Activated T-helper 17 cell treated with anti-CD3 and anti-CD28 coated beads, Interleukin-2, amount 50 U/mL, for 72 hours (primary cell): ENCODE measurements at places on chromosomes 11 and 22. TPM values are rescaled to one million over a fixed set of nuclear protein-coding genes. Genes with fewer than 3 reads are reported as not detected.

- peak; percentile 86 for ATAC-seq
Observed at GRCh38 chr22:39090426-39091064, 6.5 kb upstream of the APOBEC3H start.

GRCh38 chr11:65563601-65564000 is 5.4 kb upstream of the LTBP3 start:
- no peak for ATAC-seq

- ATAC-seq: no peak
Observed at GRCh38 chr11:63908631-63909401, 8.1 kb downstream of the RCOR2 start.

DNA sequence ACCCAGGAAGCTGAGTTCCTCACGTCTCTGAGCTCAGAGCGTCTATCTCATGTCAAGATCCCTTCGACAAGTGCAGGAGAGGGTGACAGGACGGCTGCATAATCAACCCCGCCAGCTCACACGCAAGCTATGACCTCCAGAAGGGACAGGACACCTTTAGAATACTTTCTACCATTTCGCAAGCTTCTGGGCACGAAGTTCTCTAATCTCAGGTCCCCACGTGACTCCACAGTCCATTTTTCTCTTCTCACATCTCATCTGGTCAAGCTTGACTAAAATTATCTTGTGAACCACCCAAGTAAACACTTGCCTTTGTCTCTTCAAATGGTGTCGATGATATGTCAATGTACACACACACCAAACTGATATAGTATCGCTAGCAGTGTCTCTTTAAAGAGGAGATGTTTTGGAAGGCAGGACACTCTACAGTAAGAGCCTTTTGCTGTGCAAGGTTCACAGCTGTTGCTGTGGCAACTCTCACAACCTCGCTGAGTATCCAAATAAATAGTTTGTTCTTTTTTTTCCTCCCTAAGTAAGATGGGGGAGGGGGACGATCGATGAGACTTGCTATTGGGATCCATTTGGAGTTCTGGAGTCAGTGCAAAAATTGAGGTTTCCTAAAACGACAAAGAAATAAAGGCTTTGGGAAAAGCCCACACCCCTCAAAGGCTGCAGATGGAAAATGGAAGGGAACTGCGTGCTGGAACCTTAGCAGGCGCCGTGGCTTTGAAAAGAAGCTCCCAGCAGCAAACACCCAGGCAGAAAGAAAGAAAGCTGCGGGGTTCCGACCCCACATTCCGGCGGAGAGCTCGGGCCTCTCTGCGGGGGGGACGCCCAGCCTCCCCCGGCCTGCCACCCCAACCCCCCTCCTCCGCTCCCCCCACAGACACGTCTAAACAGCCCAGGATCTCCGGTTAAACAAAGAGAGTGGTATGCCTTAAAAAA is 215.4 kb upstream of the UBASH3B start:
- ATAC-seq: no peak

- no peak for ATAC-seq
Observed at GRCh38 chr22:32830473-32830872, 29.0 kb downstream of the TIMP3 start.

DNA sequence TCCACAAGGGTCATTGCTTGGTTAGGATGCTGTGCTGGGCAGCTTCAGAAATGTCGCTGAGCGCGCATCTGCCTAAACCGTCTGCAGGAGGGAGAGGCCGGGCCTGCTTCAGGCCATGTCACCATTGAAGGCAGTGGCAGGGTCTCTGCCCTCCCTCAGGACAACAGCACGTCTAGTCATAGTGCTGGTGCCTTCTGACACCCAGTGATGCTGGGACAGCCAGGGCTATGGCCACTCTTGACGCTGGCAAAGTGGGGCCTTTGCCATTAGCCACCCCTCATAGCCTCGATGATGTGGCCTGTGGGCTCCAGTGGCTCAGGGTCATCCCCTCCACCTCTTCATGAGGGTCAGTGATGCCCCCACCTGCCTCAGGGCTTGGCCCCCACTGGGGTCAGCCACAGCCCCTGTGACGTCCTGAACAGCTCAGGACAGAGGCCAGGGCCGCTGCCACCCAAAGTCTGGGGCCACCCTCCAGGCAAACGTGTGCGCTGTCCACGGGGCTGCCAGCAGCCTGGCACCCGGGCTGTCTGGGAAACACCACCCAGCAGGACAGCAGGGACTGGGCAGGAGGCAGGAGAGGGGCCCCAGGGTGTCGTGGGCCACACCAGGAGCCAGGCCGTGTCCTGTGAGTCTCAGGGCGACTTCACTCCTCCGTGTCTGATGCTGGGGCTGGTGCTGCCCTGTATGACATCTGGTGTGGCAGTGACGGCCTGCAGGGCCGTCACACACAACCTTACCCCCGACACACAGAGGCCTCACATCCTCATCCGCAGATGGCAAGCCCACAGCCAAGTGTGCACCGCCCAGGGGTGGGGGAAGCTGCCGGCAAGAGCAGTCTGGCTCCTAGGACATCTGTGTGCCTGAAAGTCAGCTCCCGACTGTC is 42.5 kb downstream of the CERK start:
- no peak for ATAC-seq

GRCh38 chr11:10878408-10879214 is 20.8 kb upstream of the ZBED5 start:
- peak; percentile 75 for ATAC-seq

DNA sequence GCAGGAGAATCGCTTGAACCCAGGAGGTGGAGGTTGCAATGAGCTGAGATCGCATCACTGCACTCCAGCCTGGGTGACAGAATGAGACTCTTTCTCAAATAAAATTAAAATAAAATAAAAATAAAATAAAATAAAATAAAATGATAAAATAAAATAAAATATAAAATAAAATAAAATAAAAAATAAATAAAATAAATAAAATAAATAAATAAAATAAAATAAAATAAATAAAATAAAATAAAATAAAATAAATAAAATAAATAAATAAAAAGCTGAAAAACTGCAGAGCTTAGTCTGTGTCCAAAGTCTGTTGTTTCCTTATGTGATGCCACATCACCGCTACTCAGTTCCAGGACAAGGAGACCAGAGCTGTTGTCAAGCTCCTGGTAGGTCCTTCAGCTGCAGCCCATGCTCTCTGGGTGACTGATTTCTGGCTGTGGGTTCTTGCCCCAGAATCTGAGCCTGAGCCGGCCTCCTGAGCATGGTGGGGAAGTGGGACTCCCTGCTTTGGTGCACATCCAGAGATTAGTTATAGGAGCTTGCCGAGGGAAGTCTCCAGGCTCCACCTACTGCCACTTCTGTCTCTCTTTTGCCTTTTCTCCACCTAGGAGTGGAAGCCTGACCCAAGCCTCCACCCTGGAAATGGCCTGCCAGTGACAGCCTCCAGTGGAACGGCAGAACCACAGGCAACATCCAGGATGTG is 31.3 kb upstream of the ADA2 start:
- ATAC-seq: no peak

Gene TTC38
- 18.0 TPM for total RNA-seq

Gene CNGA4
- 0.24 TPM for total RNA-seq

Gene NCAPH2
- total RNA-seq: 138 TPM

Gene BBOX1
- not detected for total RNA-seq

Gene SLCO2B1
- 2.2 TPM for total RNA-seq

Gene METTL15
- total RNA-seq: 14.4 TPM

Gene RGL4
- total RNA-seq: 4.1 TPM
